Activated CD4-positive, alpha-beta memory T cell treated with anti-CD3 and anti-CD28 coated beads for 36 hours (primary cell): ENCODE measurements at places on chromosomes 2 and 18.
A peak's percentile ranks its signal among the peaks of the same experiment; 100 is the strongest.

DNA sequence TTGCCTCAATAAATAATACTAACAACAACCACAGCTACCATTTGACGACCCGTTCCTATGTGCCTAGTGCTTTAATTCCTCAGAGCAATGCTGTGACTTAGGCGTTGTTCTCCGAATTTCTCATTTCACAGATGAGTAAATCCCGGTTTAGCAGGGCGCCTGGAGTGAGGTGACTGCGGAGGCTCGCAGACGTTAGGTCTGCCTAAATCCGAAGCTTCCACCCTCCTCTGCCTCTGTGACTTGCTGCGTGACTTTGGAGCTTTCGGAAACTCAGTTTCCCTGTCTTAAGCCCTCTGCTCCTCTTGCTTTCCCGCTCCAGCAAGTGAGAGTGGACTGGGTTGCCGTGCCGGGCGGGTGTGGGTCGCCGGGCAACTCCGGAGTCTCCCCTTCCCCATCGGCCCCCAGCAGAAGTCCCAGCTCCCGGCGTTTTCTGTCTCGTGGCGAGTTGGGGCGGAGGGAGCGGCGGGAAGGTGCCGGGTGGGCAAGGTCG is 711 bp upstream of the ATOH8 start:
- DNase-seq = peak; percentile 21

GRCh38 chr2:143529118-143529720 is 400.0 kb downstream of the ARHGAP15 start:
- DNase-seq = no peak

DNA sequence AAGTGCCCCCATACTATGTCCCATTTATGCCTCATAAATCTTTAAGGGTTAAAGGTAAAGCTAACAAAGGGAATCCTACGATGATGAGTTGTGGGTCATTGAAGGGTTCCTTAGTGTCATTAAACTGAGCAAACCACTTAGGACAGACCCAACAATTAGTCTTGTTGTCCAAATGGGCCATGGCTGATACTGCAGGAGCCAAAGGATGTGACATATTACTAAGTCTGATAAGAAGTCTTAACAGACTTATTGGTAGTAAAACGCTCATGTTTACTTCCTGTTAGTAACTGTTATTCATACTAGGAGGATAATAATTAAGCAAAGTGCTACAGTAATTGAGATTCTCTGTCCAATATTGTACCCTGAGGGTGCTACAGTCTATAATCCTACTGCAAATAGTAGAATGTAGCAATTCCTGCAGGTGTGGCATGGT is 96.8 kb downstream of the PTPN4 start:
- no peak for DNase-seq

GRCh38 chr2:76567478-76567877 is 856.8 kb upstream of the GCFC2 start:
- no peak for DNase-seq

GRCh38 chr2:181459621-181460021 is 2.4 kb downstream of the ITGA4 start:
- no peak for DNase-seq

DNA sequence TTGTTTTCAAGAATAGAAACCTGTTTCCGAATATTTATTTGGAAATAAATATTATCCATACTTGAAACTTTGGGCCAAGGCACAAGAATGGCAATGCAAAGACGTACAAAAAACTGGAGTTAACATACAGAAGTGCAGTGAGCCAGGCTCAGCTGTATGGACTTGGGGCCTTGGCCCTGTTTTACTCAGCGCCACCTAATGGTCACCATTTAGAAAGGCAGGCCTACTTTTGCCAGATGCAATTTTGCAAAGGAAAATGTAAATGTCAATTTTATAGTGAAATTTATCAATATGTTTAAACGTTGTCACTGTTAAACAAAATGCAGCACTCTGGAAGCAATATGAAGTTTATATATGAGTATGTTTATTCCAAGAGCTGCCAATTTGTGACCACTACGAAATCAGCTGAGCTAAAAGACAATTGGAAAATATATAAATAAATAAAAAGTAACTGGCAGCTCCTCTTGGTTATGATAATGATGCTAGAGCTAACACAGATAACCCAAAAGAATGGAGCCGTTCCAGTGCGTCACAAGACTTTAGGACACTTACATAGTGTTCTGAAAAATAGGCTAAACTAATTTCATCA is 155.0 kb downstream of the ARHGAP15 start:
- peak; percentile 38 for DNase-seq

DNA sequence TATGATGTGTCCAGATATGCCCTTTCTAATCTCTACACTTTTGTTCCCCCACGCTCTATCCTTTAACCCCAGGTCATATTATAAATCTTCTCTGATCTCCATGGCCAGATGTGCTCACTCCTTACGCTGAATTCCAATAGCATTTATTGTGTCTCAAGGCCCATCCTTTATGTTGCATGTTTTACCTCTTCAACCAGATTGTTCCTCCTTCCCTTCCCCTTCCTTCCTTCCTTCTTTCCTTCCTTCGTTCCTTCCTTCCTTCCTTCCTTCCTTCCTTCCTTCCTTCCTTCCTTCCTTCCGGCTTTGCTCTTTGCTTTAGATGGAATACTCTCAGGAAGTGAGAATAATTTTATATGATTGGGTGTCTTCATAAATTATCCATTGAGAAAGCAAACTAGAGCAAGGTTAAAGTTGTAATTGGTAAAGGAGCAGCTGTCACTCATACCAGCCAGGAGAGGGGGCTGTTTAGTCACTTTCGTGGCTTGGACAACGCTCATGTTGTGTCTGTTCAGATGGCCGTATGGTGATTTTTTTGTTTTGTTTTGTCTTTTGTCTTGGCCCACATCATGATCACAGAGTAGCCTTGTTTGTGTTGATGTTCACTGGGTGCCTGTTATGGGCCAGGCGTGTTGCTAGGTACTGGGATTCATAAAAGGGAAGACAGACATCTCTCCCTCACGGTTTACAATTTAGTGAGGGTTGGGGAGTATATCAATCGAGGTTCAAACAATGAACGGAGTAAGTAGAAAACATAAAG is 68.0 kb downstream of the DAW1 start:
- DNase-seq = no peak

- no peak for DNase-seq
Measured at GRCh38 chr2:224009605-224010315, 29.3 kb downstream of the SERPINE2 start.

DNA sequence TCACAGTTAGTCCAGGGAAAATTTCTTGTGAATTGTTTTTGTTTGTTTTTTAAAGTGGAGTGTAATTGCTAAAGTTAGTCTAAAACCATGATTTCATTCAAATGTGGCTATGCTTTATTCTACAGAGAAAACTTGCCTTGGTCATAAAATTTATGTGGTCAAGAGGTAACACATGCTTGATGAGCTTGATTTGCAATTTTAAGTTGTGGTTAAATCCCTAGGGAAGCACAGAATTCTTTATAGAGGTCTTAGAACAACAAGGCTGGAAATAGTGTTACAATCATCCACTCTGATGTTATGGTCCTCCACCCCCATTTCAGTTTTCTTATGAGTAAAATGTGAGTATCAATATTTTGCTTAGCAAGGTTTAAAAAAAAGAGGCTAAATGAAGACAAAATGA is 359.6 kb downstream of the NRXN1 start:
- no peak for DNase-seq

GRCh38 chr2:101803128-101803527 is 105.6 kb downstream of the MAP4K4 start:
- DNase-seq = no peak
